Activated naive CD8-positive, alpha-beta T cell treated with anti-CD3 and anti-CD28 coated beads, Interleukin-2, amount 50 U/mL, for 16 hours (primary cell): ENCODE measurements at places on chromosomes 2 and 18.

DNA sequence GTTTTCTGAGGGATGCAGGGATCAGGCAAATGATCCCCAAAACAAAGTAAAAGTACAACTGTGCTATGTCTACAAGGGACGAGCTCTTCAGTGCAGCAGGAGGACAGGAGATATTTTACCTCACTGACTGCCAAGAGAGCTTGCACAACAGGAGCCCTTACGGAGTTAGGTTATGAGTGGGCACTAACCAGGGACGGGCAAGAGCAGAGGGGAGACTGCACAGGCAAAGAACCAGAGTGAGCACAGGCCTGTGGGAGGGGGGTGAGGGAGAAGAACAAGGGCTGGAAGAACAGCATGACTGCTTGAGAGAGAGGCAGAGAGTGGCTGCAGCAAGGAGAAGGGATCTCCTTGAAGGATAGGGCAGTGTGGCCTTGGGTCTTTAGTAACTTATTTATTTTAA lies 101.1 kb upstream of the PID1 start:
- DNase-seq = no peak

DNA sequence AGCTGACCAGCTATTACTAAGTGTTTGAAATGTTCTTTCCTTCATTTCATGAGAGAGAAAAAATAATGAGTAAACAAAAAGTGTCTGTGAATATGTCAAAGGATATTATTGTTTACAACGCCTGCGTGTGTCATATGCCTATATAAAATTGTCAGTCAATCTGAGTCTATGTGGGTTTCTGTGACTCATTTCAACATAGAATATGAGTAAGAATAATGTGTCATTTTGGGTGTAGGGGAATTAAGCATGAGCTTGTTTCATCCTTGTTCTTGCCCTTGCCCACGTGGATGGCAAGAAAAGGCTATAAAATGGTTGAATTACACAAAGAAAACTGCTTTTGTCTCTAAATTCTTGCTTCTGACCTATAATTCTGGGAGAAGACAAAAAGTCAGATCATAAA lies 466.0 kb downstream of the PTH2R start:
- no peak for DNase-seq

GRCh38 chr2:144596073-144596871 lies 76.4 kb upstream of the ZEB2 start:
- no peak for DNase-seq

- no peak for DNase-seq
These were observed 76.3 kb downstream of the CLHC1 start for GRCh38 chr2:55155764-55156281.

GRCh38 chr2:4358837-4359236 lies 655.5 kb downstream of the DCDC2C start:
- no peak for DNase-seq

- no peak for DNase-seq
These were observed 24.8 kb upstream of the ZFP36L2 start for GRCh38 chr2:43251171-43251731.

- DNase-seq = no peak
These were observed 255.1 kb upstream of the LINC00305 start for GRCh38 chr18:64403784-64404503.

DNA sequence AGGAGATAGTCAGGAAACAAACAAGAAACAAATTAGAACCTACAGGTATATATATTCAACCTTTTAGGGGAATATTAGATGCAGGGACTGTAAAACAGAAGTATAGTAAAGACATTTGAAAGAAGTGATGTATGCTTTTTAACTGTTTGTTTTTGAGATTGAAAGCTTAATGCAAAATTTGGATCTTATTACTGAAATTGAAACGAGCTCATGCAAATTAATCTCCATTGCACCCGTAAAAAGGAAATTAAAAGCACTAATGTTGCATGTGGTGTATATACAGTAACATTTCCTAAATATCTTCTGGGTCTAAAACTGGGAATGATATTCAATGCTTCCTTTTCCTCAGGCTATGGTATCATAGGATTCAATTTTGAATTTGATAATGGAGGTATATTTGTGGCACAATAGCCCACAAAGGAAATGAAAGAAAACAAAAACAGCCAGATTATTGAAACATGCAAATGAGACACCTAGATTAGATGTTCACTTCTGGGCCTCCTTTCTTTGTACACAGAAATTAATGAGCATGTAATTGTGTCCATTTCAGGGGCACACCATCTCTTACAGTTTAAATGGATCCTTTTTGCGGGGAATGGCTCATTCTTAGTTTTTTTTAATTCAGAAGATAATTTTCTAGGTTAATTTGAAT lies 1.6 kb upstream of the ELOA2 start:
- DNase-seq = no peak

DNA sequence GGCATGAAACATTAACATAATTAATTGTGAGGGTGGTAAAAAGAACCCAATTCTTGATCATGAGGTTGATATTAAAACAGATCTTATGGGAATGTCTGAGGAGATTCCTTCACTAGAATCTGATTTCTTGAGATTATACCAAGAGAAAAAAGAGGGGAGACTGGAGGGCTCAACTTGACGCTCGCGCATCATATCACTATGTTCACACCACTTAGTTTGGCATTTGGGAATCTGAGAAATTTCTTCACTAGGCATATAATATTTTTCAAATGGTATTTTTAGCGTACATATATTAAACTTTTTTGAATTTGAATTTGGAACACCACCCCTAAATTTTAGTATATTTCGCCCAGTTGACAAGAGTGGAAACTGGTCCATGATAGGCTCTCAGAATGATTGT lies 140.1 kb downstream of the SATB2 start:
- no peak for DNase-seq

DNA sequence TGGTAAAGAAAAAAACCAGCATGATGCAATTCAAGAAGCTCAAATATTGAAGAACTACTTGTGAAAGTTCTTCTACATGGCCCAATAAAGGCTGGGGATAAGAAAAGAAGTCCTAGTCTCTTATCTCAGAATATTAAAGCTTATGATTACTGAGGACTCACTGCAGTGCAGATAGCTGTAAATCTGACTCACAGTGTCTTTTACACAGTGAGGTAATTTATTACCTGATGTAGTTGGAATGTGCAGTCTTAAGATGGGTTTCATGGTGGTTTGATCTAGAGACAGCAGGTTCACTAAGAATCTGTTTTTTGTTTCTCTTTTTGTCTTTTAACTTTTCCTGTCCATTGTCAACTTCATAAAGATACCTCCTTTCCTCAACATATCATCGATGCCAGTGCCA lies 484.0 kb upstream of the MAP2 start:
- no peak for DNase-seq

- DNase-seq = no peak
These were observed 20.0 kb downstream of the ELP2 start for GRCh38 chr18:36149514-36150289.

DNA sequence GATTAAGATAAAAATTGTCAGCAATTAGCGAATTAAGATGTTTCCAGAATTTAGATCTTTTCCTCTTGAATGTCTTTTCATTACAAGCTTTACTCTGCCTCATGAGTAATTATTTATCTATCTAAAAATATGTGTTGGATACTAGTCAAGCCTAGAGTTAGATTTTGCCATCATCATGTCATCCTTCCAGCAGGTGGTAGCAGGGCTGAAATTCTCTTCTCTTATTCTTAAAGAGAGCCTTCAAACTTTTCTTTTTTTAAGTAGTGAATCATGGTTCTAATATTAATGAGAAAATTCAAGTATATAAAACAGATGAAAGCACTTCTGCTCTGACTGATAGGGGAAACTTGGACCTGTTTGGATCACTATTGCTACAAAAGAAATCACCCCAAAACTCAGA lies 240.7 kb upstream of the EPAS1 start:
- no peak for DNase-seq

GRCh38 chr2:102033031-102033749 lies 41.4 kb downstream of the IL1R2 start:
- no peak for DNase-seq

DNA sequence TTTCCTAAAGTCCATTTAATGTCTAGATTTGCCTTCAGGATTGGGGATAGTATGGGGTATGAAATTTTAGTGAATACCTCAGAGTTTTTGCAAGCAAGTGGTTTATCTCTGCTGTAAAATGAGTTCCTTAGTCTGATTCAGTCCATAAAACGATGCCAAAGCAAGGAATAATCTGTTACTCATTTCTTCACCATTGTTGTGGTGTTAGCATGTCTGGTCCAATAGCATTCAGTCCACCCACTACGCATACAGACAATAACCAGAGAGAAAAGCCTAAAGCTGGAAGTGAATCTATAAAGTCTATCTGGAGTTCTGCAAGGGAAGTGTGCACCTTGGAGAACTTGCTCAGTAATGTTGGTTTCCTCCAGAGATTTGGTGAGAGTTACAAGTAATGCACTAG lies 12.9 kb upstream of the DPP4 start:
- DNase-seq = no peak

GRCh38 chr2:200296118-200296517 lies 10.4 kb upstream of the SPATS2L start:
- no peak for DNase-seq

DNA sequence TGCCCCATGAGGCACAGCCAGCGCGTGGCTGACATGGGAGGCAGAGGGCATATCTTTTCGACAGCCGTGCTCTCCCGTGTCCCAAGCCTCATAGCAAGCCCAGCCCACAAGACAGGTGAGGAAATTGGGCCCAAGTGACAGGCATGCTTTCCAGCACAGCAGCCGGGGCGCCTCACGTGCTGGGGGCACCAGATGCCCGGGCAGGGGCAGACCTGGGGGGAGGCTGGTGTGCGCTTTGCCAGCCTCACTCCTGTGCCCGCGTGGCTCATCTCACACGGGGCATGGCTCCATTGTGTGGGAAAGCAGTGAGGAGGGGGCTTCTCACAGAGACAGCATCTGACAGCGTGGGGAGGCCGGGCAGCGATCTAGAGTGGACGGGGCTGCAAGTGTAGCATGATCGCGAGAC lies 93.2 kb downstream of the USP40 start:
- no peak for DNase-seq

DNA sequence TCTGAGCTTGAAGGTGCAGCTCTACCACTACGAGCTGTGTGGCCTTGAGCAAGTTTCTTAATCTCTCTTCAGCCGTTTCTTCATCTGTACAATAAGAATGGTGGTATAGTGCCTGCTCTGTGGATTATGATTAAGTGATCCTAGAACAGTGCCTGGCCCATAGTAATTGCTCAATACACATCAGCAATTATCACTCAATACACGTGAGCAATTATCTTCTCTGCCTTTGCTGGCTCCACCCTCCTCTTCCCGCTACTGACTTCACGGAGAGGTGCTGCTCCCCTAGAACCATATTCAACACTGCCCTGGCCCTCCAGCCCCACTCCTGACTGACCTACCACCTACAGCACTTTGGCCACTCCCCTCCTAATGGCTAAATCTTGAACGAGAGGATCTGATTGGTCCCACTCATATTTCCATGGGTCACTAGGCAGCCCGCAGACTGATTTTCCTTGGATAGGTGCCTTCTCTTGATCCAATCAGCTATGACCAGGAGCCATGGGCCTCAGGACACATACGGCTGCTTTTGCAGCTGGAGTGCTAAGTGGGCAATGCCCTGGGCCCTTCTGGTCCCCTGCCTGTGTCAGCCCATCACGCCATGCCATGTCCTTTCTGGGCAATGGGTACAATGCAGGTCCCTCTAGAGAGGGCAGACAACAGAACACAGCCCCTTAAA lies 77.5 kb downstream of the STPG4 start:
- no peak for DNase-seq

DNA sequence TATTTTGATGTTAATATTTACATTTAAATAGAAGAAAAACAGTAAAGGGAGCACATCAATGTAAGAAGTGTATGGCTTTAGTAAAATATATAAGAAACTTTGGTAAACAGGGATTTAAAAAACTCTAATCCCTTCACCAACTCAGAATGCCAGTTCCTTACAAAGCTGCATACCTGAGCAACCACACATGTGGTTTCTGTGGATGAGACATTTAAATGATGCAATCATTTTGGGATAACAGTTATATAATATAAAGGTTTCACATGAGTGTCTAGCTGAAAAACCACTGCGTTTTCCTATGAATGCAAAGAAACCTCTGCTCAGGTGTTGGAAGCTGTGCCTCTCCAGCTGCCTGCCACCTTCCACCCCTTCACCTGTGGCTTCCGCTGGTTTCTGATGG lies 209.1 kb upstream of the REV1 start:
- no peak for DNase-seq

DNA sequence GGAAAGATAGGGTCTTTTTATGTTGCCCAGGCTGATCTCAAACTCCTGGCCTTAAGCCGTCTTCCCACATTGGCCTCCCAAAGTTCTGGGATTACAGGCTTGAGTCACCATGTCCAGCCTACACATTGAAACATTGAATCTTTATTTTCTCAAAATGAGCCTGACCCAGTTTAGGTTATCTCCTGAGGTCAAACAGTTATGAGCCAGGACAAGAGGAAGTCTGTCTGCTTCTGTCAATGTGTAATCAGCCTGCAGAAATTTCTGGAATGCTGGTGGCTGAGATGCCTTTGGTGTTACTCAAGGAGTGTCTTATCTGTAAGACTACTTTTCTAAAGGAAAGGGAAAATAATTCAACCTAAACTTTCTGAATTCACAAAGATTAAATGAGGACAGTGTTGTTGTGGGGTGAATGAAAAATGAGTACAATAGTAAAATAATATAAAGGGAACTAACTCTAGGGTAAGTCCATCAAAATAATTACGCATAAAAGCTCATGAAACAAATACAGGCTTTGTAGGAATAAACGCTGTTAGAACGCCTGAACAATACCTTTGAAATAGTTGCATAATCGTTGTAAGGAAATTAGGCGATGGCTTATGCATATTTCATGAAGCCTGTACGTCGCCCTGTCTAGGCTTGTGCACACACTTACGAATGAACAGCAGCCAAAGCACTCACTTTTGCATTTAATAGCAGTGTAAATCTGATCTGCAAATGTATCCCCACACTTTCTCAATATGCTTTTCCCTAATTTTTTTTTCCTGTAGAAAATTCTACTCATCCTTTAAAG lies 260.8 kb downstream of the RDH14 start:
- no peak for DNase-seq

- DNase-seq = no peak
These were observed 3.8 kb upstream of the CAPN10 start for GRCh38 chr2:240582781-240583180.

- DNase-seq = no peak
These were observed 75.4 kb upstream of the SLC35G4 start for GRCh38 chr18:11533942-11534496.

DNA sequence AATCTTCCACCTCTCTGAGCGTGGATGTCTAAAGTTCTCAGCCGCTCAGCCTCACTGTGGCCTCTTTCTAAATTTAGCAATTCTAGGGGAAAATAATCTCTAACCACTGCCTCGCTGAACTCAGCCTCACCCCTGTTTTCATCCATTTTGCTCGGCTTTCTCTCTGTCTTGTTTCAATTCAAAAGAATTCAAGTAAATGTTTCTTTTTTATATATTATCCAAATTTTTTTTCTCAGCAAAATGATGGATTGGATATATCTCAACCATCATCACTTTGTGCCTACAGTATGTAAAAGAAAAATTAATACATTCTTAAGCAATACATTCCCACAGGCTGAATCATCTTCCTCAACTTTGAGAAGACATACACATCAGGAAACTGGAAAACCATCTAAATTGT lies 24.0 kb upstream of the GALNT5 start:
- DNase-seq = no peak

DNA sequence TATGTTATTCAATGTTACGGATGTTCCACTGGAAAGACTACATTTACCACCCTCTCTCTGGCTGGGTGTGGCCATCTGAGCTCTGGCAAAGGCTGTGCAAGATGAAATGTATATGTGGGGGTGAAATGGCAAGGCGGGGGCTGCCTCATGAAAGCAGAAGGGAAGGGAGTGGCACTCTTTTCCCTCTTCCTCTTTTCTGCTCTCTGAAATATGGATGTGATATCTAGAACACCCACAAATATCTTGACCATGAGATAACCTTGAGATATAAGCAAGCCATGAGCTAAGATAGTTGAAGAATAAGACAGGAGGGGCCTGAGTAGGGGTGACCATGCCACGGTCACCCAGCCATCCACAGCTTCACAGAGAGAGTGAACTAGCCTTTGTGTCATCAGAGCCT lies 367.8 kb upstream of the ID2 start:
- DNase-seq = no peak
